ENCODE measurements at places on chromosomes 13 and 19. TPM values are rescaled to one million over a fixed set of nuclear protein-coding genes. Genes with fewer than 3 reads are reported as not detected.

Gene ZNF429
- total RNA-seq: 31.7 TPM

- H3K27ac ChIP-seq: peak overlapping the region; percentile 90
- H3K27me3 ChIP-seq: no peaks in the 10 kb centered on the region
- H3K4me3 ChIP-seq: no peak overlapping the region
- H3K36me3 ChIP-seq: peaks cover 10% of the 10 kb centered on the region
- DNase-seq: no peak
These were observed 76.8 kb downstream of the FREM2 start for GRCh38 chr13:38763446-38764381.

GRCh38 chr19:55901369-55902079 is 30.6 kb downstream of the NLRP13 start:
- no peak overlapping the region for H3K4me3 ChIP-seq
- peaks cover 2% of the 10 kb centered on the region for H3K36me3 ChIP-seq
- no peaks in the 10 kb centered on the region for H3K27me3 ChIP-seq
- H3K4me1 ChIP-seq: no peaks in the 10 kb centered on the region
- DNase-seq: no peak

DNA sequence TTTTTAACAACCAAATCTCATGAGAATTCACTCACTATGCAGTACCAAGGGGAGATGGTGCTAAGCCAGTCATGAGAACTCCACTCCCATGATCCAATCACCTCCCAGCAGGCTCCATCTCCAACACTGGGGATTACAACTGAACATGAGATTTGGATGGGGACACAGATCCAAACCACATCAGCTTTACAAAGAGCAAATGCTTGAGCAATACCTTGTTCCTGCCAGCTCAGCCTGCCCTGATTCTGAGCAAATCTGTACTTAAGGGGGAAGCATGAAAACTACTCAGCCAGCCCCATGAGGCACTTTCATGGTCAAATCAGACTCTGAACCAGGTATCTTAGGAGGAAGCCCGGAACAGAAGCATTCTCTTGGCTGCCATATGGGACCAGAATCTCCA is 259.9 kb downstream of the TBC1D4 start:
- H3K36me3 ChIP-seq: no peaks in the 10 kb centered on the region
- no peak overlapping the region for H3K27ac ChIP-seq
- H3K4me1 ChIP-seq: peaks cover 17% of the 10 kb centered on the region
- peaks cover 15% of the 10 kb centered on the region for H3K27me3 ChIP-seq
- no peak overlapping the region for H3K4me3 ChIP-seq

DNA sequence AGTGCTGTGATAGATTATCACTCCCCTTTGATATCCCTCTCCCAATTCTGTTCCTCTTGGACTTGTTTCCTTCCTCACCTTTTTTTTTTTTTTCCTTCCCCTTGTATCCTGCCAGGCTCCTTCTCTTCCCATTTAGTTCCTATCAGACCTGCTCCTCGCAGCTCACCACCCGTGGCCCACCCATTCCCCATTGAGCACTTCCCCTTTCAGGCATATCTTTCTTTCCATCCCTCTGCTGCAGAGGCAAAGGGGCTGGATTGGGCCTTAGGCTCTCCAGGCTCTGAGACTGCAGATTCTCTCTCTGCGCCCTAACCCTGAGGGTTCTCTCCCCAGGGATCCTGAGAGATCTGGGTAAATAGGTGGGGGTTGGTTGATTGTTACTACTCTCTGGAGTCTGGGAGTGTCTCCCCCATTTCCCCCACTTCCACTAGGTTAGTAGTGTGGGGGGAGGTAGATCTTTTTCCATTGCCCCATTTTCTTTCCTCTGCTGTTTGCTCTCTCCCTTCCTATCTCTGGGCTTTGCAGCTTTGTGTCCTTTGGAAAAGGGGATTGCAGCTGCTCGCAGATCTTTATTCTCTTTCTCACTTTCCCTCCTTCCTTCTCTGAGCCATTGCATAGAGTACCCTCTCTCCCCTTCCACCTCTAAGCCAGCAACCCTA is 2.3 kb downstream of the ARHGAP35 start:
- no peak for DNase-seq
- no peak overlapping the region for H3K4me3 ChIP-seq
- H3K36me3 ChIP-seq: peaks cover 4% of the 10 kb centered on the region
- H3K27ac ChIP-seq: no peak overlapping the region

DNA sequence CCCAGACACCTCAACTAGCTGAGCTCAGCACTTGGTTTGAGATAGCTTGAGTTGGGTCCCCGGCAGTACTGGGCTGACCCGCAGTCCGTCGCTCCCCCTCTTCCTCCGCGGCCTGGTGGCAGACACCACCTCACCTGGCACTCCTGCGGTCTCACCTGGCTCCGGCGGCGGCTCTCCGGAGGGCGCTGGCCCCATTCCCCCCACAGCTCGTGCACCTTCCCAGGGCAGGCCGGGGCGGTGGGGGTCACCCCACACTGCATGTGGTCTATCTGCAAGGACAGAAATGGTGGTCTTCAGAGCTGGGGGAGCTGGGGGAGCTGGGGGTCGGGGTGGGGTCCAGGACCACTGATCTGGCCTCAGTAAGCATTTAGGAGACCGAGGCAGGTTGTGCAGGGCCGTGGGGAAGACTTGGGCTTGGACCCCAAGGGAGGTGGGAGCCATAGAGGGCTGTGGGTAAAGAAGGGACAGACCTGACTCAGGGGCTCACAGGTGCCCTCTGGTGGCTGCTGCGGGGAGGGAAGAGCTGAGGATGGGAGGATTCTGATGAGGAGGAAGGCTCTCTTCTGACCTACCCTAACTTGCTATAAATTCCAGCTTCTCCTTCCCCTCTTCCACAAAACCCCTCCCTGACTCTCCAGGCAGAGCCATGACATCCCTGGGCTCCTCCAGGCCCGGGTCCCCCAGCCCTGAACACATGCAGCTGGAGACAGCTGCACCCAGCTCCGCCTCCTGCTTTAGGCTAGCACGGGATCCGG is 6.7 kb upstream of the PLIN4 start:
- DNase-seq: peak; percentile 51
- no peak overlapping the region for H3K27ac ChIP-seq
- no peaks in the 10 kb centered on the region for H3K36me3 ChIP-seq
- no peak overlapping the region for H3K4me3 ChIP-seq
- H3K4me1 ChIP-seq: no peaks in the 10 kb centered on the region

Gene SRRM5
- total RNA-seq: 0.79 TPM

DNA sequence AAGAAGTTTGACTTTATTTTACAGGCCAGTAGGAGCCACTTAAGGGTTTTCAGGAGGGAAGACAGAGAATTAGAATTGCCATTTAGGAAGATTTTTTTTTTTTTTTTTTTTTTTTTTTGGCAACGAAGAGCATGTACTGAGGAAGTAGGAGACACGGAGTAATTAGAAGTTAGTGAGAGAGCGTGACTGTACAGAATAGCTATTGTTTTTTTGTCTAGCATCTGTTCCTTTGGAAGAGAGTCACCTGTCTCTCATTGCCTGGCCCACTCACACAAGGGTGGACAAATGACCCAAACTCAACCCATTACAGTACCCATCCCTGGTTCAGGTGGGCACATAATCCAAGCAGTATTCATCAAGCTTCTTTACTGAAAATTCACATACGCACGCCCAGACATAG is 166.7 kb downstream of the LACC1 start:
- peaks cover 12% of the 10 kb centered on the region for H3K4me1 ChIP-seq
- no peak for DNase-seq
- peaks cover 3% of the 10 kb centered on the region for H3K27me3 ChIP-seq
- no peaks in the 10 kb centered on the region for H3K36me3 ChIP-seq

- H3K27me3 ChIP-seq: no peaks in the 10 kb centered on the region
- H3K36me3 ChIP-seq: peaks cover 12% of the 10 kb centered on the region
- no peak overlapping the region for H3K4me3 ChIP-seq
- H3K4me1 ChIP-seq: no peaks in the 10 kb centered on the region
- no peak overlapping the region for H3K27ac ChIP-seq
These were observed 17.3 kb upstream of the MYDGF start for GRCh38 chr19:4687396-4687795.

Gene GADD45B
- total RNA-seq: 4.9 TPM

Gene DAND5
- total RNA-seq: not detected

Measured in progenitor cell of endocrine pancreas (in vitro differentiated cells).